ENCODE measurements at places on chromosomes 16 and 17. TPM values are rescaled to one million over a fixed set of nuclear protein-coding genes. Genes with fewer than 3 reads are reported as not detected.

Gene MEIOC
- total RNA-seq, result 0.17 TPM

Gene P2RX1
- total RNA-seq, result 15.7 TPM

Gene PRAC2
- total RNA-seq, result not detected

Gene MGAT5B
- 1.2 TPM for total RNA-seq

Gene RPL26
- 999 TPM for total RNA-seq

Gene CCR7
- 0.30 TPM for total RNA-seq

Gene NLGN2
- 16.8 TPM for total RNA-seq

DNA sequence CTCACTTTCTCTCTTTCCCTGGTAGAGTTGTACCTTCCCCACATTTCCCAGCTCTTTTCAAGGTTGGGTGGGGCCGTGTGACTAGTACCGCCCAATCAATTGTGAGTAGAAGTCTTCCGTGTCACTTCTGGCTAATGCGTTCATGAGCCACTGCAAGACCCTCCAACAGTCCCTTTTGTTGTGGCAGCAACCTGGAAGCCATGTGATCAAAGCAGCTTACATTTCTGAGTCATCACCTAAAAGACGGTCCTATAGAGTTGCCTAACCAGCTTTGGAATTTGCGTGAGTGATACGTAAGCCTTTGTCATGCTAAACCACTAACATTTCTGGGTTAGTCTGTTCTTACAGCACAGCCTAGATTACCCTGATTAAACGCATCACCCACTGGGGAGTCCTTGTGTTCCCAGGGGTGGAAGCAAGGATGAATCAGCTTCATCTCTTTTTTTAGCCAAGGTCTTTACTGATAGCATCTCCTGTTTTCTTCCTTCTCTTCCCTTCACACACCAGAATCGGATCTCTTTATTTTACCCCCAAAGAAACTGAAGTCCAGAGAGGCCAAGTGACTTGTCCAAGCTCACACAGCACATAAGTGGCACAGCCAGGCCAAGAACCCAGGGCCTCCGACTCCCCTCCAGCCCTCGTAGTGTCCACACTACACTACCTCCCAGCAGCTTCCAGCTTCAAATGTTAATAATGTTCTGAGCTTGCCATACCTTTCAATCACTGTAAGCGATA lies 366.3 kb upstream of the XYLT1 start:
- DNase-seq, result no peak

GRCh38 chr17:79803997-79804855 lies 7.3 kb upstream of the CBX8 start:
- peak; percentile 88 for DNase-seq

DNA sequence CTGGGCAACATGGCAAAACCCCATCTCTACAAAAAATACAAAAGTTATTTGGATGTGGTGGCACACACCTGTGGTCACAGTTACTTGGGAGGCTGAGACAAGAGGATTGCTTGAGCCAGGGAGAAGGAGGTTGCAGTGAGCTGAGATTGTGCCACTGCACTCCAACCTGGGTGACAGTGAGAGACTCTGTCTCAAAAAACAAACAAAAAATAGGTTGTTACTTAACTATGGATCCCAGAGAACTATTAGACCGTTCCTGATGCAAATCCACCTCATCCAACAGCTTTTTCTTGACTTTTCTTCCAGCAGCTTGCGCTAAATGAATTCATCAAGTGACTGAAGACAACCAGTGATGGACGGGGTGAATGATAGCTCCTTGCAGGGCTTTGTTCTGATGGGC lies at the start of gene OR2C1:
OR2C1 (plus strand) TSS at position 301 of the 400 bp plus-strand sequence; CDS start at position 353, 52 bp downstream.
- no peak for DNase-seq

GRCh38 chr16:84703681-84704080 lies 3.9 kb downstream of the USP10 start:
- no peak for DNase-seq

- no peak for DNase-seq
Measured at GRCh38 chr16:46790599-46791270, 40.2 kb downstream of the C16orf87 start.

All from upper lobe of left lung (tissue), 6 donors.